ENCODE measurements at places on chromosomes 5 and 9.

DNA sequence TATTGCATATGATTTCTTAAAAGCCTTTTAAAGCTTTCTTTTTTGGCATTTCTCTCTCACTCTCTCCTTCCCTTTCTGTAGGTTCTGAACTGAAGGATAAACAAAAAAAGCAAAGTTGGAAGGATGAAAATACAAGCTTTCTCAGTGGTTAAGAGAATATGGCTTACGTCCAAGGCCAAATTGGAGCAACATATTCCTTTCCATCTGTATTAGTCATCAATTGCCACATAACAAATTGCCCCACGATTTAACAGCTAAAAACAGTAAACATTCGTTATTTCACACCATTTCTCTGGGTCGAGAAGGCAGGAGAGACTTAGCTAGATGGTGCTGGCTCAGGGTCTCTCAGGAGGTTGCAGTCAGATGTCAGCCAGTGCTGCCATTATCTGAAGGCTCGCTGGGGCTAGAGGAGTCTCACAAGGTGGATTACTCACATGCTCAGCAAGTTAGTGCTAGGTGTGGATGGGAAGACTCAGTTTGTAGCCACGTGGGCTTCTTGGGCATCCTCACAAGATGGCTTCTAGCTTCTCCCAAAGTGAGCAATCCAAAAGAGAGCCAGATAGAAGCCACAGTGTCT is 2.0 kb upstream of the ROR2 start:
- DNase-seq, result no peak

GRCh38 chr5:56737951-56738606 is 77.3 kb upstream of the MAP3K1 start:
- DNase-seq, result no peak

- DNase-seq, result no peak
Measured at GRCh38 chr5:57824047-57824446, 341.4 kb upstream of the ACTBL2 start.

DNA sequence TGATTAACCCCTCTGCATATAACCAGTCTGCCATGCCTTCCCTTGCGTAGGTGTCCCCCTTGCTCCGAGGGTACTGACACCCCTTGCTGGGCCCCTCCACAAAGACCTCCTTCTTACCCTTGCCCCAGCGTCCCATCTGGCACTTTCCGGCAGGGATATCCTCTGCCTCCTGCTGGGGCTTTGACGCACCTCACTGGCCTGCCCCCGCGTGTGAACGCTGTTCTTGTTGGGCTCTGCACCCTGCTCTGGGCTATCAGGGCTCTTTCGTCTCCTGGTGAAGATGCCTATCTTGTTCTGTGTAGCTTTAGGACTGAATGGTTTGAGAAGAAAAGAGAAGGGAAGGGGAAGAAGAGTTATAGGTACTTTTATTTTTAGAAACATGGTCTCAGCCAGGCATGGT is 53.0 kb downstream of the SUB1 start:
- DNase-seq, result no peak

- DNase-seq, result no peak
Measured at GRCh38 chr5:33937707-33938506, 1.7 kb downstream of the RXFP3 start.

DNA sequence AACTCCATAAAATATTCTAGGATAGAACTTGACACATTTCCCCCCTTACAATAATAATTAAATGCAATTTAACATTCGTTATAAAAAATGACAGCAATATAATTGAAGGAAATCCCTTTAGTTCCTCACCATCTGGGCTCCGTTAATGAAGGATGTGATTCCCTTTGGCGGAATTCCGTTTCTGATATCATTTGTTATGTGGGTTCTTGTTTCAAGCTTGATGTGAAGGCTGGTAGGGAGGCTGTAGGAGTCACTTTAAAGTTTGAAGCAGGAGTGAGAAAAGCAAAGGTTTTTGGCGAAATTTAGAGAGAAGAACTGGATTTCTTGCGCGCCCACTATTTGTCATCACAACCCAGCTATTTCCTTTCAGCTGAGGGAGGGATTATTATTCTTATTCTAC is 4.0 kb downstream of the RGS7BP start:
- DNase-seq, result no peak

- DNase-seq, result no peak
Measured at GRCh38 chr5:67925511-67925910, 290.0 kb upstream of the PIK3R1 start.

GRCh38 chr9:114224247-114224610 is 68.9 kb downstream of the COL27A1 start:
- DNase-seq, result no peak

GRCh38 chr5:125987677-125988255 is 435.4 kb upstream of the GRAMD2B start:
- no peak for DNase-seq

GRCh38 chr5:126003309-126003708 is 419.9 kb upstream of the GRAMD2B start:
- peak; percentile 70 for DNase-seq

DNA sequence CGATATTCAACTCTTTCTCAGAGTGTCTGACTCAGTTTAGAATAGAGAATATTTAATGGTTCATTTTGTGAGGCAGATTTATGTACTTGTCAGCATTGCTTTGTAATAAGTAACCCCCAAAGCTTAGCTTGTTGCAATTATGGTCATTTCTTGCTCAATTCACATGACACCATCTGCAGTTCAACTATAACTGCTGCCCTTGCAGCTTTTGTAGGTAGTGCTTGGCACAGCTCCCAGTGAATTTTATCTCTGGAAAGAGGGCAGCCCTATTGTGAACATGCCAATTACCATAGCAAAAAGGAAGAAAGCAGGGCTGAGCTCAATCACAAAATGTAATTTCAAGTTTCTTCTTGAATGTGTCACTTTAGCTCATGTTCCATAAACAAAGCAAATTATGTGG is 1587.7 kb upstream of the ACO1 start:
- DNase-seq, result no peak

DNA sequence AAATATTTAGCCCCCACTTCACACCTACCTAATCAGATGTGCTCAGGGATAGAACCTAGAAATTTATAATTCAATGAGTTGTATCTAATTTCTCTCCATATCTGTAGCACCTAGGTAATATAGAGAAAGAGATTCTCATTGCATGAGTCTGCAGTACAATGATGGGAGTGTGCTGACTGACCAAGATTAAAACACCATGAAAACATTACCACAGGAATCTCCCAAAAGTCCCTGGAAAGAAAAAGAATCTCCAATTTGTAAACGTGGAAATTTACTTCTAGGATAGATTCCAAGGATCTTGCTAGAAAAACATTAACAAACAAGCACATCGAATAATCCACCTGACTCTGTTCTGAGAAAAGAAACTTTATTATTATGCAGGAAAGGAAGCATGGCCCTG is 45.0 kb upstream of the DMRTA1 start:
- DNase-seq, result no peak

DNA sequence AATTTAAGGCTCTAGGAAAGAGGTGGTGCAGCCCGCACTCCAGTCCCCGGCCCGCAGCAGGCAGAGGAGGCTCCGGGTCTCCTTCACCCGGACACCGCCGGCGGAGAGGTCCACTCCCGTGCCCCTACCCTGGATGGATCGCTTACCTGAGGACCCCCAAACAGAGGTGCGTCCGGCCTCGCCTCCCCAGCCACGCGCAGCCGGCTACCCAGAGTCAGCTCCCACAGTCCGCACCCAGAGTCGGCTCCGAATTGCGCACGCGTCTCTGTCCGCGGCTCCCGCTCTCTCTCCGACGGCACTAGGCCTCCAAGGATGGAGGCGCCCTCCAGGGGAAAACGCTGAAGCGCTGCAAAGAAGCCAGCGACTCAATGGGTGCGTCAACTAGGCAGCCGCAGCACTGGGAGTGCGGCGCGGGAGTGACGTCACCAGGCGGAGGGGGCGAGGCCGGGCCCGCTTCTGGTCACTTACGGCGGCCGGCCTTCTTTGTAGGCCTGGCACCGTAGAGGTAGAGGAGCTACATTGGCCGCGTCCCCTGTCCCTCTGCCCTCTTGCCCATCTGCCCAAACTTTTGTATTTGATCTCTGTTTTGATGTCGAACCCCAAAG is at the start of gene ELP1:
Gene ELP1 (minus strand): TSS at position 407 of the 605 bp plus-strand sequence. CDS start 2,978 bp downstream, outside the sequence.
- peak; percentile 97 for DNase-seq

DNA sequence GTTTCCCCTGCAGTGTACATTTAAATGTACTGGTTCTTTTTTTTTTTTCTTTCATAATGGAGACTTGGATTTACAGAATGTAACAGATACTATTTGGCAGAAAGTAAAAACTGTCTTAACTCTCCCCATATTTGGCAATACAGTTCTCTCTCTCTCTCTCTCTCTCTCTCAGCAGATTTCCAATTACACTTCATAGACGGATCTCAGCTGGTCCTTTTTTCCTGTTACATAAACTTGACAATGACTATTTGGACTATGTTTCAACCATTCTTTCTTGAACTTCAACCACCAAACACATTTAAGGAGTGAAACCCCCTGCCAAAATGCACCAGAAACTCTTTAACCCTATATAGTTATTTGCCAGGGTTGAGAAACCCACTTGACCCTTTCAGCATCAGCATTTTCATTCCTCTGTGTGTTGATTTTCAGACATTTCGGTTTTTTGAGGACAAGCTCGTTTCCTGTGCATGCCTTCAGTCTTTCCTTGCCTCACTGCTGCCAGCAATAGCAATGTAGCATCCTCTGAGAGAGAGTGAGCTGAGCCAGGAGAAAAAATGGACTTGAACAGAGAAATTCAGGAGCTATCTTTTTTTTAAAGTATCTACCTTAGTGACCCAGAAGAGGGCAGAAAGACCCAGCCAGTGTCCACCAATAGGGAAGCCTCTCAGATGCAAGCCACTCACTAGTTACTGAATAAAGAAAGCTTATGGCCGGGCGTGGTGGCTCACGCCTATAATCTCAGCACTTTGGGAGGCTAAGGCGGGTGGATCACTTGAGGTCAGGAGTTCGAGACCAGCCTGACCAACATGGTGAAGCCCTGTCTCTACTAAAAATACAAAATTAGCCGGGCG is 26.0 kb upstream of the GNA14 start:
- no peak for DNase-seq

GRCh38 chr5:10332301-10332700 is 21.2 kb upstream of the MARCHF6 start:
- no peak for DNase-seq

DNA sequence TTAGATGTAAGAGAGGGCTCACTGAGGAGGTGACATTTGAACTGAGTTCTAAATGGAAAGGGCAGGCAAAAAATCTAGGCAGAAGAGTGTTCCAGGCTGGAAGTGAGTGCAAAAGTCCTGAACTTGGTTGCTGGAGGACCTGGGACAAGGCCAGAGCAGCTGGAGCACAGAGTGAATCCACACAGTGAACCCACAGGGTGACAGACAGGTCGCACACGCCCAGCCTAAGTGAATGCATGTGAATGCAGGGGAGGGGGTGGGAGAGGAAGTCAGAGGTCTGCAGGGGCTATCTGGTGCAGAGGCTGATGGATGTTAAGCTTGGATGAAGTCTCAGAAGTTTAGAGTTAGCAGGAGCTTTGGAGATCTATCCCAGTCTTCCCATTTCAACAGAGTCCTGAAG is 556 bp upstream of the TTF1 start:
- no peak for DNase-seq

DNA sequence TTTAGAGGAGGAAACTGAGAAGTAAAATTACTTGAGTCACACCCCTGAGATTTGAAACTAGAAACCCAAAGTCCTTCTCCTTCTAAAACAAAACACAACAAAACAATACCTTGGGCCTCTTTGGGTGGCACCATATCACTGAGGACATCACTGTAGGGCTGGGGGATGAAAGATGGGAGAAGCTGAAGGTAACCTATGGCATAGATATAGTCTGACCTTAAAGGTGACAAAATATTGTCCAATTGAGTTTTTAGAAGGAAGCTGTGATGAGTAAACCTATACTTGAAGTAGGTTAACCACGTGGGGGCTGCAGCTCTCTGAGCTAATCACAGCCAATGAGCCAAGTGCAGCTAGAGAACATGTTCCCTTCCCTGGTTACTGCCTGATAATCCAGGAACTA is 167.4 kb upstream of the CD180 start:
- DNase-seq, result no peak

- DNase-seq, result no peak
Measured at GRCh38 chr5:142360607-142361120, 35.8 kb upstream of the SPRY4 start.

DNA sequence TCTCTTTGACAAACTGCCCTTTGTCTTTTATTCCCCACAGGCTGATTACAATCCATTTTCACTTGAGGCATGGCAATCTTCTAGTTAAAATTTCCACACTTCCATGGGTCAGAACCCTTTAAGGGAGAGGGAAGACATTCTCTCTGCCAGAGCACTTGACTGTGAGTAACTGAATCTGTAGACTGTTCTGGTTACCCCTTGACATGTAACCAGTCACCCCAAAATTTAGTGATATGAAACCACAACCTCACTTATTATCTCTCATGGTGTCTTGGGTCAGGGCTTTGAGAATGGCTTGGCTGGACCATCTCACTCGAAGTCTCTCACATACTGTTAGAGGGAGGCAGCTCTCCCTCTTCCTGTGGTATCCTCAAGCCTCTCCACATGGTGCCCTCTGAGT is 14.0 kb downstream of the ITGA2 start:
- DNase-seq, result no peak

DNA sequence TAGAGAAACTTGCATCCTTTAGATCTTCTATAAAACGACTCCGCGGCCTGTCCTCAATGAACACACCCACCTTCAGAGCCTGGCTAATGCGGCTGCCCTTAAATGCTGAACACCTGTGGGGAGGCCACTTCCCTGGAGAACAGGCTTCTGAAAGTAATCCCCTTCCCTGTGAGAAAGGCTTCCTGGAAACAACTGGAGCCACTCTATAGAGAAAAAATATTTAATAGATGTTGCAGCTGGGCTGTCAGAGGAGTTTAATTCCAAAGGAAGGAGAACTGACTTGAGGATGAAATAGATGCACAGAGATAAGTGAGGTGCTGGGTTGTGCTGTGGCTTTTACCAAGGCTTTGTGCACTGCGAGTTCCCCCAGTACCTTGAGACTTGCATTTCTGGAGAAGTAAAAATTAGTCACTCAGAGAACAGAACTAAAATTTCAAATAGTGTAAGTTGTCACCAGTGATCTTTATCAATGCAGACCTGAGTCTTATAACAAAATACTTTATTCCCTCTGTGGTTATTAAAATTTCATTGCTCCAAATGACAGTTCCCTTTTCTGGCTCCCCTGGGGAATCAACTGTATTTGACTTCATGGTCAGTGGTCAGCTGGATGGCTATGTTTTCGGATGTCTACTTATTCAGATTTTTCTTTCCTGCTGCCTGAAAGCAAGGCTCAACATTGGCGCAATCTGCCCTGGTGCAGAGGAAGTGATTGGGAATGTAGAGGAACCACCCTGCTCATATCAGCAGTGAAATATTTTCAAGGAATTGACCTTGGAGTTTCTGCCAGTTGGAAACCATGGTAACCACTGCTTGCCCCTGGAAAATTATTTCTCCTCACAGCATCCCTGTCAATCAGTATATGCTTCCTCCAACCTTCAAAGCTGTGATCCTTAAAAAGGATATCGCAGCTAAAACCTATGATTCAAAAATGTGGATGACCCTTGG is 238.8 kb downstream of the SMARCA2 start:
- no peak for DNase-seq

- no peak for DNase-seq
Measured at GRCh38 chr5:128304088-128304487, 220.5 kb downstream of the SLC12A2 start.

DNA sequence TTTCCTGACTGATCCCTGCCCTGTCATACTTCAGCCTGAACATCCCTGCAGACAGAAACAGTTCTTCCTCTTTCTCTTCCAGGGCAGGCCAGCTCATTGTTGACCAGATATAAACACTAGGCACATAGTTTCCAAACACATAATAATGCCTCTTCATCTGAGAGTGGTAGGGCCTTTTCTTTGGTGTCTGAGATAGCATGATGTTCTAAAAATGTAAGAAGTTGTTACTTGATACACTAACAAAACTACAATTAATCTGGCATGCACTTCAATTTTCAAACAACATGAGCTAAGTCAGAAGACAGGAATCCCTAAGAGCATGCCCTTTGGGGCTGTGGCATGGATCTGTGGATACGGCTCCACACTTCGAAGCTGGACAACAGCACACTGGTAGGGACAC is 246.6 kb downstream of the SPOCK1 start:
- DNase-seq, result no peak
